T-helper 17 cell (primary cell): ENCODE measurements at places on chromosomes 5 and 9. TPM values are rescaled to one million over a fixed set of nuclear protein-coding genes. Genes with fewer than 3 reads are reported as not detected.

NUDT12 gene
- total RNA-seq, result 0.18 TPM

- H3K4me1 ChIP-seq, result peaks cover 5% of the 10 kb centered on the region
- H3K27ac ChIP-seq, result no peak overlapping the region
- peaks cover 43% of the 10 kb centered on the region for H3K27me3 ChIP-seq
- peaks cover 3% of the 10 kb centered on the region for H3K36me3 ChIP-seq
- peak; percentile 49 for DNase-seq
- no peak overlapping the region for H3K4me3 ChIP-seq
Measured at GRCh38 chr9:126558051-126558665, 55.6 kb upstream of the LMX1B start.

DNA sequence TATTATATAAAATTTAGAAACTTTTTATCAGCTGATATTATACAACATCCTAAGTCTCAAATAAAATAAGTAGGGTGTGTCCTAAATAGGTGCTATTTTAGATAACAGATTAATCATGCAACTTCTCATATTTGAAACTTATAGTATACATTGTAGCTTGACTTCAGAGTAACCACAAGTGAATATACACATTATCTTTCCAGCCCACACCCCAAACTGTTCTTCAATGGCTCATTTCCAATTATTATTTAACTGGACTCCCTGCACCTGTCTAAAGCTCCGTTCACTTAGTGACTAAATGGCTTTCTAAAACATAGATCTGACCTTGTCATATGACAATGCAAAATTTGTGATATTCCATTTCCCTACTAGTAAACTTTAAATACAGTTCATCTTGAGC lies 490.9 kb upstream of the RGMB start:
- peaks cover 5% of the 10 kb centered on the region for H3K27me3 ChIP-seq
- no peak for DNase-seq
- no peak overlapping the region for H3K27ac ChIP-seq
- no peaks in the 10 kb centered on the region for H3K36me3 ChIP-seq

CPLANE1 gene
- total RNA-seq, result 8.4 TPM

BTNL8 gene
- total RNA-seq, result not detected

DNA sequence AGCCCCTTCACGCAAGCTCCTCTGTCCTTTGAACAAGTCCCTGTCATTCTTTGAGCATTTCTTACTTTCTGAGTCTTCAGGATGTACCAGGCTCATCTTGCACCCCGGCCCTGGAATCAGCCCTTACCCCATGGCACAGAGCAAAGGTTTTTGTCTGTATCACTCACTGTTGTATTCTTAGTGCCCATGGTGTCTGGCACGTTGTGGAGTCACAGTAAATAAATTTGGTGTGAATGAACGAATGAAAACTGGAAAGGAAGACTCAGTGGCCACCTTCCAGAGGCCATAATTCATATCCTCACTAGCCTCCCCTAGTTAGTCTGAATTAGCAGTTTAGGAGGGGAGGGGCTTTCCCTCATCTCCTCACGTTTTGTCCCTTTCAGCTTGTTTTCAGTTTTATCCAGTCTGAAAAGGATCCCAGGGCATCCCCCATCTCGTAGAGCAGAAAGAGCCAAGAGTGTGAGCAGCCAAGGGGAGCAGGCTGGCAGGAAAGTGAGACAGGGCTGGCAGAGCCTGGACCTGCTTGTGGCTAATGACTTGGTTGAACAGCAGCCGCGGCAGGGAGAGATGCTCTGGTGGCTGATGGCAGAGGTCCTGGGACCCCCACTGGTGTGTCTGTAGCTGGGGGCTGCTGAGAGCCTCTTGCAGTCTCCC lies 42.7 kb downstream of the ZNF618 start:
- no peak for DNase-seq
- no peaks in the 10 kb centered on the region for H3K36me3 ChIP-seq
- H3K27me3 ChIP-seq, result peaks cover 5% of the 10 kb centered on the region
- H3K27ac ChIP-seq, result no peak overlapping the region
- no peak overlapping the region for H3K4me3 ChIP-seq
- no peaks in the 10 kb centered on the region for H3K4me1 ChIP-seq

DNA sequence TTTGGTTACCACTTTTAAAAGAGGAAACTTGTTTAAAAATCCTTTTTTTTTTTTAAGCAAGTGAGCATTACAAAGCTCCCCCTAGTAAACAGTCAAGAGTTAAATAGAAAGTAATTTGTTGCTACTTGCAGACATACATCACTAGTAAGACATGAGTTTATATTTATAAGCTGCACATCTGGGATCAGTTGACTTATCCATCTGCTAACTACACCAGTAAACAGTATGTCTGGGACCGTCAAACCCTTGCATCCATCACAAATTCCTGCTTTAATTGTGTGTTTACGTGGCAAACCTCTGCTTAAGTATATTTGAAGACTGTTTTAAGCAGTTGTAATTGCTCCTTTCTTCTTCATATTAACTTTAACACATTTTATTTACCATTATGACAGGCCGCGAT lies 146.8 kb downstream of the EBF1 start:
- H3K4me1 ChIP-seq, result peaks cover 1% of the 10 kb centered on the region
- no peaks in the 10 kb centered on the region for H3K36me3 ChIP-seq
- no peak overlapping the region for H3K27ac ChIP-seq
- peaks cover 19% of the 10 kb centered on the region for H3K27me3 ChIP-seq

DNA sequence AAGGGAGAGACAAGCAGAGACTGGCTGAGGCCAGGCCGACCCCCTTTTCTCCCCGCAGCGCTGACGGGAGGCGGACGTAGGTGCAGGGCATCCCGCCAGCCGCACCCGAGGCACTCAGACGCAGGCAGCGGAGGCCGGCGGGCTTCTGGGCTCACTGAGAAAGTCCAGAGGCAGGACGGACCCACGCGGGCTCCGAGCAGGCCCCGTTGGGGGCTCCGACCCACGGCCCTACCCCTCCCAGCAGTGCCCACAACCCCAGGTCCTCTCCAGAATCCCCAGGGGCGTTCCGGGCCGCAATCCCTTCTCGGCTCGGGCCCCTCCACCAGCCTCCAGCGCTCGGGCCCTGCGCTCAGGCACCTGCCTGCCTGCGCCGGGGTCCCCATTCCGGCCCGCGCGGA lies 543 bp downstream of the MTMR12 start:
- peaks cover 21% of the 10 kb centered on the region for H3K4me1 ChIP-seq
- peaks cover 6% of the 10 kb centered on the region for H3K36me3 ChIP-seq
- DNase-seq, result peak; percentile 17
- H3K27me3 ChIP-seq, result no peaks in the 10 kb centered on the region

SLC12A2 gene
- total RNA-seq, result 14.5 TPM

DNA sequence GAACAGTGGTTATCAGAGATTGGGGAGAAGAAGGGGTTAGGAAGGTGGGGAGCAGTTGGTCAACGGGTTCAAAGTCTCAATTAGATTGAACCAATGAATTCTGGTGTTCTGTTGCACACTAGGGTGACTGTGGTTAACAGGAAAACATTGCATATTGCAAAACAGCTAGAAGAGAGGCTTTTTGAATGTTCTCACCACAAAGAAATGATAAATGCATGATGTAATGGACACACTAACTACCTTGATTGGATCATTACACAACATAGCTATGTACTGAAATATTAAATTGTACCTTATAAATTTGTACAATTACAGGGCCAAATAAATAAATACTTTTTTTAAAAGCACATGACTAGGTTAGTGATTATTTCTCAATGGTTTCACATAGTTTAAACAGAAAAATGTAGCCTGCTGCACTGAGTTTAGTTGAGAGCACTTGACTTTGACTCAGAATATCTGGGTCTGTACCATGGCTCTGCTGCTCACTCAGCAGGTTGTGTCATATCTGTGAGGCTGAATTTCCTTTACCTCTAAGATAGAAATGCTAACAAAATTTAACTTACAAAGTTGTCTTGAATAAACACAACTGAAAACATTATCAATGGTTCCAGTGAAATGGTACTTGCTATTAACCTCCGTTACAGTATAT lies 30.4 kb downstream of the NUDT12 start:
- H3K27me3 ChIP-seq, result peaks cover 15% of the 10 kb centered on the region
- H3K4me3 ChIP-seq, result no peak overlapping the region
- DNase-seq, result no peak
- H3K27ac ChIP-seq, result no peak overlapping the region

MED27 gene
- total RNA-seq, result 28.9 TPM

DNA sequence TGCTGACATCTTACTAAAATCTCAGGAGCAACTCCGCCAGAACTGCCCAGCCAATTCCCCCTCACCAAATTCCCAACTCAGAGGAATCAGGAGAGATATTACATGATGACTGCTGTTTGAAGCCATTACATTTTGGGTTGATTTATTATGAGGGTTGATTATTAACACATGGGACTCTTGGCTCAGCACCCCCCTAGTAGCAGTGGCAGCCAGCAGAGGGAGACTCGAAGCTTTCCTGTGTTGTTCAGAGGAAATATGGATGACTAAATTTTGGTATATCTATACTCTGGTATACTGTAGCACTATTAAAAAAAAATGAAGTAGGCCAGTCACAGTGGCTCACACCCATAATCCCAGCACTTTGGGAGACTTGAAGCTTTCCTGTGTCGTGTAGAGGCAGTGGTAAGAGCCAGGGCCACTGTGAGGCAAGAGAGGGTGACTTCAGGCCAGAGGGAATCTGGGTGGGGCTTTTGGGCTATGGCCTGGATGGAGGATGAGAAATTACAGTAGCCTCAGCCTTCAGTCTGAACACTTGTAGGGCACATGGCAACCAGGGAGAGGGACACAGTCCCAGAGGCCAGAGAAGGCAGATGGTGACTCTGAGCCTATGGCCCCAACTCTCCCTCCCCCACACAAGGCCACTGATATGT lies 111.4 kb downstream of the LHX2 start:
- peaks cover 9% of the 10 kb centered on the region for H3K4me1 ChIP-seq
- H3K27me3 ChIP-seq, result peaks cover 34% of the 10 kb centered on the region
- no peak overlapping the region for H3K4me3 ChIP-seq

DNA sequence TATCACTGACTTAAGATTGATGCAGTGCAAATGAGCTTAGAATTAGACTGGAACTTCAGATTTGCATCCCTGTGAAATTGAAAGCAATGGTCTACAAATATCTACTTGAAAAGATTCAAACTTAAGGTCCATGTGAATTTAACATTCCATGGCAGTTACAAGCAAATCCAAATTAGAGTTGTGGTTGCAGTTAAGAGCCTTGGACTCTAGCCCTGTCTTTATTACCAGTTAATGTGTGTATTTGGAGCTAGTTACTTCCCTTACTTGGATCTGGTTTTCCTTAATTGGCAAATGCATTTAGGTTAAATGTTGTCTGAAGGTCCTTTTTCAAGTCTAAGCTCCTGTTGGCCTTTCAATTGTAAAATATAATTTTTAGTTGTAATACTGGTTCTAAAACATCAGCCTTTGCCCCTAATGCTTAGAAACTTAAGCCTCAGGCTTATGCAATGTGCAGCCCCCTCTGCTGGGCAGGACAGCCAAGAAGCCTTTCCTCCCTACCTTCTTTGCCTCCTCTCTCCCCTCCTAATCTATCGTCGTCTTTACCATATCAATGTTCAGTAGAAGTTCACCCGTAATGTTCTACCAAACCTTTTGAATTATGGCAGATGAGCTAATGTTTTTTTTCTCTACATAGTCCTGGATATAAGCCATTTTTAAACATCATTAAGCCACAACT lies 59.5 kb downstream of the ERMP1 start:
- no peak overlapping the region for H3K4me3 ChIP-seq
- no peaks in the 10 kb centered on the region for H3K27me3 ChIP-seq
- peaks cover 8% of the 10 kb centered on the region for H3K4me1 ChIP-seq
- H3K36me3 ChIP-seq, result peaks cover 15% of the 10 kb centered on the region

DNA sequence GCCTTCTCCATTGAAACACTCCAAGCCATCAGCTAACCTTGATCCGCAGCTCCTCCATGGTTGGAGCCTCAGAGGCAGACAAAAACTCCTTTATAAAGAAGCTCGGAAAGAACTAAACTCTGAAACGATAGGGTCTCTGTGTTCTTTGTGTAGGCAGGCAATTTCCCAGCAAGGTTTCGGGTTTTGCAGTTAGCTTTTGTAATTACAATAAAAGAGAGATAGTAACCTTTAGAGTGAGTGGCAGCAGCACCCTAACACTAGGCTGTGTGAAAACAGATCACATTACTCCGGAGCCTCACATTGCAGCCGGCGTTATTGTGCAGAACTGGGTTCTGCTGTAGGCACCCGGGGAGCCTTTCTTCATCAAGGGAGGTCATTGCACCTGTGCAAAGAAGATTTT lies 115.8 kb upstream of the MAP3K1 start:
- H3K4me3 ChIP-seq, result peak overlapping the region; percentile 53
- no peak for DNase-seq
- H3K27ac ChIP-seq, result peak overlapping the region; percentile 60
- peaks cover 2% of the 10 kb centered on the region for H3K36me3 ChIP-seq
- no peaks in the 10 kb centered on the region for H3K27me3 ChIP-seq

PCA3 gene
- total RNA-seq, result not detected

DNA sequence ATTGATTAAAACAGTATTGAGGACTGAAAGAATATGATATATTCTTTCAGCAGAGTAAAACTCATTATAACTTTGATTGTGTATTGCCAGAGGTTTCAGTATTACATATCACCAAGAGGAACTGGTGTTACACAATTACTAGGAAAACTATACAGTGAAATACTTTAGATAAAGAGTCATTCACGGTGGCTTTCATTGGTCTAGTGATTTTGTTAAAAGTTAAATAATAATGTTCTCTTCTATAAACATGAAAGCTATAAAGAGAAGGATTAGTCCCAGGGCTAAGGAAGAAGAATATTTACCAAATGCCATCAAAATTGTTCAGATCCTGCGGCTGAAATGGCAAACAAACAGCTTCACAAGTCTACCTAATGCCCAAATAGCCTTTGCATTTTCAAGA lies 306.2 kb downstream of the SEMA5A start:
- H3K4me3 ChIP-seq, result no peak overlapping the region
- DNase-seq, result no peak
- no peaks in the 10 kb centered on the region for H3K36me3 ChIP-seq
- H3K27me3 ChIP-seq, result no peaks in the 10 kb centered on the region
- no peak overlapping the region for H3K27ac ChIP-seq

DNA sequence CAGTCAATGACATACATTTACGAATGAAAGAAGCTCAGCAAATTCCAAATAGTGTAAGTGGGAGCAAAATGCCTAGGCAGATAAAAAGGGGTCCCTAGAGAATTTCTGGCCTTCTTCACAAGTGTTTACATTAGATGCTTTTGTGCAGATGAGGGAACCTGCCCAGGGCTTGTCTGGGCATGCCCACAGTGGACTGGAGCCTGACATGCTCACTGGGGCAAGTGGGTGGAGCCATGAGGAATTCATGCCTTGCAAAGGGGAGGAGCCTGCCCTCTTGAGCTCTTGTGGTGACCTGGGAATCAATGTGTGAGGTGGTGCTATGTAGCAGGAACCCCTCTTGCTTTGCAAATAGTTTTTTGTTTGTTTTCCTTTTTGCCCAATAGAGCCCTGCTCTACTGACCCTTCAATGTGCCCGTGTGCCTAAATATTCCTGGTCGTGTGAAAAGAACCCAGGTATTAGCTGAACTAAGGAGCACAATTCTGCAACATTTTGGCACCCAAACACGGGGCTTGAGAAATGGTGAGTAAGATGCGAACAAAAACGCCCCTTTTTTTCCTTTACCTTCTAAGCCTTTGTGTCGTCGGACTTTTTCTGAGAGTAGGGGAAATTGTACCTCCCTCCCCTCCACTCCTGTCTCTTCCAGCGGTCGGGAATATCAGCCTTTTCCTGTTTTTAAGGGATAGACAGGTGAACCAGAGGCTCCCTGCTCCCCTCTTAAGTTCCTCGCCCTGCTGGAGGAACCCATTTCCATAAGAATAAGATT lies 433.8 kb upstream of the CDH9 start:
- no peaks in the 10 kb centered on the region for H3K36me3 ChIP-seq
- no peak overlapping the region for H3K27ac ChIP-seq
- no peaks in the 10 kb centered on the region for H3K4me1 ChIP-seq
- H3K27me3 ChIP-seq, result no peaks in the 10 kb centered on the region

PCDHA1 gene
- not detected for total RNA-seq
